ENCODE measurements at places on chromosomes 12 and 14. TPM values are rescaled to one million over a fixed set of nuclear protein-coding genes. Genes with fewer than 3 reads are reported as not detected.

Gene RACGAP1
- total RNA-seq = 40.0 TPM

Gene ABCD2
- total RNA-seq = 5.1 TPM

DNA sequence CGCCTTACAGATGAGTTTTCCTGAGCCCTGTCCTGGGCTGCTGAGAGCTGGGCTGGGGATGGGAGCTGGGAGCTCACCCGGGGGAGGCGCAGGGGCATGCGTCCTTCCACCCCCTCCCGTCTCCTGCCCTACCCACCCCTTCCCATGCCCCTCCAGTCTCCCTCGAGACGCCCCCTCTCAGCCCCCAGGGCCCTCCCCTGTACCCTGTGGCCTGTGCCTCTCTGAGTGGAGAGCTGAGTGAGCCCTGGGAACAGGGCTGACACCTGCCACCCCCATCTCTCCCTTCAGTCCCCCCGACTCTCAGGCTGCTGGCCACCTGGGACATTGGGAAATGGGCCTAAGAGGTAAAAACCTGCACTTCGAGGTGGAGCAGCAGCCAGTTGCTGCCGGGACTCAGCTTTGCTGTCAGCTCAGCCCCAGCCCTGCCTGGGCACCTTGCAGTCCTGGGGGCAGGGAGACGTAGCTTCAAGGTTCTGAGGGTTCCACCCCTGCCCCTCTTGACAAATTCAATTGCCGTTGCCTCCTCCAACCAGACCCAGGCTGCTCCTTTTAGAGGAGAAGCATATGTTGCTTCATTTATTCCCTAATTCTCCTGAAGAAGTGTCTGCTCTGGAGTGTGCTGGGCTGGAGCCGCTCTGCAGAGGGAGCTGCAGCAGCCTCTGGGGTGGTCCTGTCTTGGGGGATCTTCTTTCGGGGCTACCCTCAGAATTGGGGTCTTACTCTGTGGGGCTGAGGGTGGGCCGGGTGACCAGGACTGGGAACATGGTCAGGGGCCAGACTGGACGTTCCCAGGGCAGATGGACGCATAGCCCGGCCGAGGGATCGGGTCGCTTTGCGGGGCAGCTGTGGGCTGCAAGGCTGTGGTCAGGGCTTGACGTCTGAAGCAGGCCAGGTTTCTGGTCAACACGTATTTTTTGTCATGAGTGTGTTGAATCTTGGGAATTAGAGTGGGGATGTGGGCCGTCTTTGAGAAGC, 141.4 kb downstream of the ADGRD1 start:
- no peak for DNase-seq

- DNase-seq = no peak
These were observed 551.4 kb downstream of the PRKD1 start for GRCh38 chr14:29376237-29376636.

Gene VRTN
- total RNA-seq = not detected

DNA sequence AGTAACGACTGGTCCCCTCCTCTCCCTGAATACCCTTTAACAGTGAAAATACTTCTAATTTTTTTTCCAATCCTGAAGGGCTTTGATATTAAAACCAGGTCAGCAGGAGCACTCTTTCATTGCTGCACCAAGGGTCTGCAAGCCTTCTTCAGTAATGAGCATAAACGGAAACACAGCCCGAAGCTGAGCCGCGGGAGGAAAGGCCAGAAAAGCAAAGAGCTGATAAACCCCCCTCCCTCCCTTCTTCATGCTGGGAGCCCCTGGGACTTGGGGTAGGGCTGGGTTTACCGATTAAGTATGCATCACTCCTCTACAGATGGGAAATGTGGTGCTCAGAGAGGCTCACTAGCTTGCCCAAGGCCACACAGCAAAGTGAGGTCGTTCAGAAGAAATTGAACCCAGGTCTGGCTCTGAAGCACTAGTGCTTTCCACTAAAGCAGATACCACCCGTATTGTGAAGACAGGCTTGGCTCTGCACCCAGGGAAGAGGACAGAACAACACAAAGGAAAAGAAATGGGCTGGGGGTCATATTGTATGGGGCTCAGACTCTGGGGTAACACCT, 128.8 kb downstream of the GLT1D1 start:
- DNase-seq = no peak

DNA sequence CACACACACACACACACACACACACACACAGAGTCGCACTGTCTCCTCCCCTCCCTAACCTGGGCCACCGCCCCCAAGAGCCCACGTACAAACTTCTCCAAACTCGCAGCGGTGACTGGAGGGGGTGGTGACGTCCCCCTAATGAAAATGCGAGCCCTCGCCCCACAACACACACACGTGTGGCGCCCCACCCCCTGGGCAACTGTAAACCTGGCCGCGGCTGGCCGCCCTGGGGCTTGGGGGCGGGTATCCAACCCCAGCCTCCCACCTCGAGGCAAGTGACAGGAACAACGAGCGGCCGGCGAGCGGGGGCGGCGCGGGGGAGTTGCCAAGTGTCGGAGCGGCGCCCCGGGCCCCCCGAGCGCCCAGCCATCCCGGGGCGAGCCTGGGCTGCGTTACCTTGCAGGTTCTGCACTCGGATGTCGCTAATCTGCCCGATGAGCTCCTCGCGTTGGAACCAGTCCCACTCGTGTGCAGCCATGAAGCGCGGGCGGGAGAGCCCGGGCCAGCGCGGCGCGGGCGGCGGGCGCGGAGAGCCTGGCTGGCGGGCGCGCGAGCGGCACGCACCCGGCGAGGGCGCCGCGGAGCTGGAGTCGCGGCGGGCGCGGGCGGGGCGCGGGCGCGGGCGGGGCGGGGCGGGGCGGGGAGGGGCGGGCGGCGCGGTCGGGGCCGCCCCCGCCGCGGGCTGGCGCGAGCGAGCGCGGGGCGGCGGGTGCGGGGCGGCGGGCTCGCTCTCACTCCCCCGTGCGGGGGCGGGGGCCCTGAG, at the start of gene CLMN:
Gene CLMN (minus strand): TSS at position 597 of the 766 bp plus-strand sequence. CDS start 116 bp downstream, at position 481.
- DNase-seq = no peak

GRCh38 chr12:92462049-92462448, 240.7 kb upstream of the PLEKHG7 start:
- DNase-seq = no peak

GRCh38 chr12:2559931-2560330, 234.8 kb upstream of the FKBP4 start:
- DNase-seq = no peak

Gene NEMP1
- 18.0 TPM for total RNA-seq

GRCh38 chr12:59664495-59664894, 68.7 kb downstream of the SLC16A7 start:
- DNase-seq = no peak

DNA sequence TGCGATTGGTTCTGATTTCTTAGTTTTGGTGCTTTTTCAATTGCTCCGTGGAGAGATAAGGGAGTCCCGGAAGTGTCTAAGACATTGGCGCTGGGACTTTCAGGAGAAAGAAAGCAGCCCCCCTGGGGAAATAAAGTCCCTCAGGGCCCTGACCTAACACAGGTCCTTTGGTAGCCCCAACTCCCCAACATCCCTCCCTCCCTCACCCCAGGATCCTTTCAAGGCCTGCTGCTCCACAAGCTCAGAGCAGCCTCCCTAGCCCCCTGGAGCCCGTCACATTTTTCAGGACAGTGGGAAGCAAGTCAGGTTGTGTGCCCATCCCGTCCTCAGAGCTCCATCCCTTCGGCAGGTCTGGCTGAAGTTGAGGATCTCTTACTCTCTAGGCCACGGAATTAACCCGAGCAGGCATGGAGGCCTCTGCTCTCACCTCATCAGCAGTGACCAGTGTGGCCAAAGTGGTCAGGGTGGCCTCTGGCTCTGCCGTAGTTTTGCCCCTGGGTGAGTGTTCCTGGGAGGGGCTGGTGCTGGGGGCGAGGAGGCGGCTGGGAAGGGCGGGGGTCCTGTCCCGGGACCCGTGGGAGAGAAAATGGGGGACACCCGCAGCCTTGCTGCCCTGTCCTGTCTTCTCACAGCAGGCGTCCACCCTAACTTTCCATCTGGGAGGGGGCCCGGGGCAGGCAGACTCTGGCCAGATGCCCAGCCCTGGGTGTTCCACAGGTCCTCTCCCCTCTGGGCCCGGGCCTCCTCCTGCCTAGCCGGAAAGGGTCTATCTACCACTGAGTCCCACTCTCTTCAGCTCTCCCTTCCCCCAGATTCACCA, 950 bp downstream of the IFI27 start:
- no peak for DNase-seq

GRCh38 chr12:117590999-117591398, 229.6 kb upstream of the NOS1 start:
- no peak for DNase-seq

Measured in urinary bladder (tissue), 4 donors.